ENCODE measurements at places on chromosomes 11 and 22.

GRCh38 chr22:42649246-42650099, at the start of gene CYB5R3:
Gene CYB5R3, minus strand, starts transcription at chr22:42649392. Its CDS starts 77 bp downstream, at chr22:42649315.
- peak; percentile 88 for DNase-seq

DNA sequence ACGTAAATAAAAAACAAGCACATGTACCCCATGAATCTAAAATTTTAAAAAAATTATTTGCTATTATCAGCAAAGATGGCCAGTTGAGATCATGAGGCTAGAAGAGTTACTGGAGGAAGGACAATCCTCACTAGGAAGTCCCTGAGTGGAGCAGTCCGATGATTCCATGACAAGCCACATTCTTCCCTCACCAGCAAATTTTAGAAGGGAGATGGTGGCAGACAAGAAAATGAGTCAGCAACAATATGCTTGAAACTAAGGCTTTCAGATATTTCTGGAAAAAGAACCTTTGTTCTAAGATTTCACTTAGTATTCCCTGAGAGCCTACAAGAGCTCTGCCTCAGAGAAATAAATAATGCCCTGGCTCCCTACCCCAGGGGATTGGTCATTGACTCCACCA, 34.9 kb downstream of the P4HA3 start:
- no peak for DNase-seq

- DNase-seq = no peak
Measured at GRCh38 chr22:41021061-41021612, 70.0 kb downstream of the RBX1 start.

DNA sequence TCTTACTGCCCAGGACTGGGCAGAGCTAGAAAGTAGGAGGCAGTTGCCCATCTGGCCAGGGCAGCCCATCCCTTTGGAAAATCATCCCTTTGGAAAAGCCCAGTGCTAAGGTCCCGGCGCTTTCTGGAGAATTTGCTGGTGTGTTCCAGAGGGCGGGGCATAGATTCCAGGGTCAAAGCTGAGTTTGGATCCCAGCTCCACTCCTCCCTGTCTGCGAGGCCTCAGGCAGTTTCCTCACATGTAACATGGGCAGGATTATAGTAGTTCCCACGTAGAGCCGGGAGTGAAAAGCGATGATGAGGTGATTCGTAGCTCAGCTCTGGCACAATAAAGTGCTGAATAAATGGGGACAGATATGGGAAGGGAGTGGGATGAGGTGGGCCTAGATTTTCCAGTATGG, 31.4 kb upstream of the LRRC10B start:
- no peak for DNase-seq

GRCh38 chr11:70105755-70106571, 27.8 kb downstream of the ANO1 start:
- no peak for DNase-seq

- DNase-seq = no peak
Measured at GRCh38 chr11:128216198-128216597, 371.2 kb downstream of the ETS1 start.

- DNase-seq = no peak
Measured at GRCh38 chr22:24068377-24068680, 57.2 kb downstream of the CABIN1 start.

DNA sequence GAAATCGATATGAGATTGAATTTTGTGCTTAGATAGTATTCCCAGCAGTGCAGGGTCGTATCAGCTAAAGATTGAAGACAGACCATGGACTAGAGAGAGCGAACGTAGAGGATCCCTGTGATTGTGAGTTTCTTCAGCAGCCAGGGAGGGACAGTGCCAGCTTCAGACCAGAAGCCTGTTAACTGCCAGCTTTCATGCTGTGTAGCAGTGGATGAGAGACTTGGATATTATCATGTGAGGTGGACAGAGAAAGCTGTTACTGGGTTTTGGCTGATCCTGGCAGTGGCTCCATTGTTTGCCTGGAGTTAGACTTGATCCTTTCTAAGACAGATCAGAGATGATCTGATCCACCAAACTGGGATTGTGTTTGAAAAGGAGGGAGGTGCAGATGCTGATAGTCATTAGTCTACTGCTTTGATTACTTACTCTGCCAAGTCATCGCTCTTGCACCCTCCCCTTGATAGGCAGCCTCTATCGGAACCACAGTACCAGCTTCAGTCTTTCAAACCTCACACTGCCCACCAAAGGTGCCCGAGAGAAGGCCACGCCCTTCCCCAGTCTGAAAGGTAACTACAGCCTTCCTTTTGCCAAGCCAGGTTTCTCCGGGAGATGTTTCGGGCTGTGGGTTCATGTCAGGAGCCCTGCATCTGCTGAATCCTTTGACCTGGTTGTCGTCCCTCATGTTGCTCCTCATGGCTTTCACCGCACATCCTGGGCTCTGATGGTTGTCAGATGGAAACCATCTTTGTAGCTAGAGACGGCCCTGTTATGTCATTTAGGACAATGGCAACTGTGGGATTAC, 16.2 kb downstream of the MADD start:
- no peak for DNase-seq

- peak; percentile 72 for DNase-seq
Measured at GRCh38 chr11:67468056-67468455, 995 bp downstream of the TMEM134 start.

DNA sequence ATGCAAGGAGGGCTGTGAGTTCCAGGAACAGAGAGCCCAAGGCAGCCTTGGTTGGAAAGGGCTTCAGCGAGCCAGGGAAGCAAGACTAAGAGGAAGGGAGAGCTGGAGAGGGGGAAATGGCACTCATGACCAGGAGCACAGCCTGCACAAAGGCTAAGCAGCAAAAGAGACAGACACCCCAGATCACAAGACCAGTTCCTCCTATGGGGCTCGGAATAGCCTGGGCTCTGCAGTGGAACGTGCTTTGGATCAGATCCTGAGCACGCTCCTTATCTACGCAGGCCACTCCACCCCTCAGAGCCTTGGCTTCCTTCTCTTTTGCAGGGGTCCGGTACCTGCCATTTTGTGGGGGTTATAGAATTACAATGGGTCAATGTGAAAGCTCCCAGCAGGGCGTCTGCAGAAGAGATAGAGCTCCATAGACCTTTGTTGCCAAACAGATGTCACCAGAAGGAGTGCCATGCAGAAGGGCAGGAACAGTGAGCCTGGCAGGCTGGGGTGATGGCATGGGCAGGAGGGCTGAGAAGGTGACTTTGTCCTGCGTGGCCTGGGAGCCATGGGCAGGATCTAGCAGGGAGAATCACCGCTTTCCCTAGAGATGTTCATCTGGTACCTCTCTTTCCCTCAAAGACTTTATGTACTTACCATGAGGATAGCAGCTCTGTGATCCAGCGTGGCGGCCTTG, 33.8 kb downstream of the ZC3H7B start:
- DNase-seq = no peak

- DNase-seq = peak; percentile 14
Measured at GRCh38 chr11:2089536-2090165, 49.5 kb downstream of the IGF2 start.

- peak; percentile 8 for DNase-seq
Measured at GRCh38 chr22:49735411-49735900, 92.2 kb downstream of the BRD1 start.

GRCh38 chr11:1225386-1226225, 2.7 kb downstream of the MUC5B start:
- DNase-seq = no peak

- no peak for DNase-seq
Measured at GRCh38 chr11:129950101-129951091, 52.2 kb downstream of the PRDM10 start.

GRCh38 chr11:6251120-6251733, 8.4 kb upstream of the CCKBR start:
- DNase-seq = peak; percentile 49

DNA sequence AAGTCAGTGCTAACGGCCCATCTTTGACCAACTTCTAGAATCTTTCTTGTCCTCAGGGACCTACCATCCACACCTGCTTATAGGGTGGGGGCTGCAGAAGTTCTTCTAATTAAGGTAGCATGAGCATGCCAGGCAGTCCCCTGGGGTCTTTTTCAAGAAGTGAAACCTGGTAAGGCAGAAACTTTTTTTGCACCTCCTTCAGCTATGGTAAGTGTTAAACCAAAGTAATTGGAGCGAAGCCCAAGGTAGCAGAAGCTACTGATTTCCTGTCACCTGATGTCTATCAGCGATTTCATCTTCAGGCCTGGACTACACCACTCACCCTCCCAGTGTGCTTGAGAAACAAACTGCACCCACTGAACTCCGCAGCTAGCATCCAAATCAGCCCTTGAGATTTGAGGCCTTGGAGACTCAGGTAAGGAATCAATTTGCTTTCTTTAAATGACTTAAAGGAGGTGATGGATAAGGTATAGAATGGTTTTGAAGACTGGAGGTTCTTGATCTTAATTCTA, at the start of gene MS4A1:
Gene MS4A1, plus strand, starts transcription at position 317 of the 512 bp plus-strand sequence. CDS start 6,528 bp downstream, outside the sequence.
- DNase-seq = no peak

DNA sequence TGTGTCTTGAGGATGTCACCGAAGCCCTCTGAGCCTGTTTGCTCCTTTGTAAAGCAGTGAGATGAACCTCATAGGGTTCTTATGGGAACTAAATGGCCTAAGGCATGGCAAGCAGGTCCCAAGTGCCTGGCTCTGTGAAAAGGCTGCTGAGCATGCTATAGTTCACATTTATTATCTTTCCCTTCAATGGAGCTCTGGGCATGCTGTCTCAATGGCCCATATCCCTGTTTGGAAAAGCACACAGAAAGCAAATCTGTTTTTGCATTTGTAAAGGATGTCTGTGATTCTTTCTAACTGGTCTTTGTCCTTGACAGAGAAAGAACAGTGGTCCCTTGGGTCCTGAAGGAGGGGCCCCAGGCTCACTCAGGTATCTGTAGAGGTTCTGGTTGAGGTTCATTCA, 26.4 kb downstream of the RTCB start:
- DNase-seq = no peak

GRCh38 chr11:2741006-2741376, 41.2 kb upstream of the KCNQ1OT1 start:
- DNase-seq = no peak

DNA sequence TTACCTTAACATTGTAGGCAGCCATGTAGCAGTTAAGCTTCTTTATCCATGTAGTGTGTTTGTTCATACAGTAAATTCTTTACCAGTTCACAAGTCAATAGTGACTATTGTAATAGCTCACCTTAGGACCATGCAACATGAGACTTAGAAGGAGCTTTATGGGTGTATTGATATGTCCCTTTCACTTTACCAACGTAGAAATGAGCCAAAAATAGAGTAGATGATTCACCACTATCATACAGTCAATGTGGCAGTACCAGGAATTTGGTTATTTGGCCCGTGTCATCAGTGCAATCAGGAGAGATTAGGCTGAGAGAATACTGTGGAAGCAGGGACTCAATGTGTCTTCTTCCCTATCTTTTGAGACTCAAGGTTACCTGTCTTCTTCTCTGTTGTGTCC, 4.7 kb downstream of the ZDHHC13 start:
- DNase-seq = no peak

- no peak for DNase-seq
Measured at GRCh38 chr11:81420668-81421250, 1312.9 kb downstream of the FAM181B start.

DNA sequence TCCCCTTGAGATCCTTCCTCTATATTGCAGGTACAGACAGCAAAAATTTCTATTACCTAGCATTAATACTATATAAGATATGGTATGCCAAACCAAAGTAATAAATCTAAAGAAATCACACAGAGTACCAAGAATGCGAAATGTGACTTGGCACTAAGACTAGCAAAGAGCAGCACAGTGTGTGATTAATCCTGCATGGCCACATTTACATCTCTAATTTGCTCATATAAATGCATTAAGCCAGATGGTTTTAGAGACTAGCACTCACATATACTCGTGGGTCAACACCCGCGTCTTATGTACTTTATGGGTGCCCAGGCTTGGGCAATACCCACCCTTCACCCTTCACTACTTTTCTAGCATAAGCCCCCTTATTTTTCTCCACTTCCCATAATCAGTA, 213.2 kb downstream of the TTC28 start:
- no peak for DNase-seq

DNA sequence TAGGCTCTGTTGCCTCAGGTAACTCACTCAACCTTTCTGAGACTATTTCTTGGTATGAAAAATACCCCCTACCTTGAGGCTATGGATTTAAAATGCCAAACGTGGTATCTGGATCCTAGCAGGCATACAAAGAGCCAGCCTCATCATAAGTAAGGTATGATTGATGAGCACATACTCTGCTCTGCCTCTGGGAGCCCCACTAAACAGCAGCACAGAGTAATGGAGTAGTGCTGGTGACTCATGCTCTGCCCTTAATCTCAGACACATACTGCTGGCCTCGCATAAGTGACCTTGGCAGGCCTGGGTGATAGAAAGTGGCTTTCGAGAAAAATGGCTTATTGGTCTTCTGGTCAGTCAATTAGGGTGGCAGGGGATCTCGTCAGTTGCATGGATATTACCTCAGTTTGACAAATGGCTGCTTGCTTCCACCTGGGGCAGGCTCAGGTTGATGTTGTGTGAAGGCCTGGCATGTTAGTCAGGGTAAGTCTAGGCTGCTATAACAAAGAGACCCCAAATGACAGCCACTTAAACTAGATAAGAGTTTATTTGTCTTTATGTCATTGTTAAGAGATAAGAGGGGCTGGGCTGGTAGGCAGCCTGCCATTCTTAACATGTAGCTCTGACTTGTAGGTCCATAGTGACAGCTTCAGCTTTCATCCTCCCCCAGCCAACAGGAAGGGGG, 15.2 kb upstream of the SLC6A5 start:
- DNase-seq = no peak

DNA sequence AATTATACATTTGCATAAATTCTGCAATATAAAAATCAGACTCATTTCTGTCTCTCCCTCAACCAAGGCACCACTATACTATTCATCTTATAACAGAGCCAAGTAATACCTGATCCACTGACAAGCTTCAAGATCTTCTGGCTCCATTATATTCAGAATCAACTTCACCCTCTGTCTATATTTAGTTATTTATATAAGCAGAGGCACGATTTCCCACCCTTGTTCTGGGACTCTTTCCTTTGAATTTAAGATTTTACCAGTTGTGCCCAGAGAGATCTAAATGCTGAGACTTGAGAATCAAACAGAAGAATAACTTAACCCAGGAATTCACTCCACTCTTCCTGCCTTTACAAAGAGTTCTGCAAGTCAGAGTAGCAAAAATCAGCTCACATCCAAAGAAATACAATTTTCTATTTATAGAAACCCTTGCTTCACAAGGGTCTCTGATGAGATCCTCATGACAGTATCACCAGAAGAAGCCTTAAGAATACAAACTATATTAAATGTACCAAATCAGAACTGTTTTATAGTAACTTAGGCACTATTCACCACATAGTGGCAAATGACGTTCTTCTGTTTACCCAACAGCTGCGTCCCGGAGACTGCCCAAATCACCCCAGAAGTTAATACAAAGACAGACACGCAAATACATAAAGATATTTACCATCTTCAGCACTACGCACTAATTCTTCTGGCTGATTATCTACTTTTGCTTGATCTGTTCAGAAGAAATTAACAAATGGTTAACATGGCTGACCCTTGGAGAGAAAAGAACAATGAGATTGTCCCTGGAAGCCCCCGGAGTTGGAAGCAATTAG, 32.3 kb upstream of the CCDC89 start:
- DNase-seq = no peak

GRCh38 chr11:111941963-111942362, 4.8 kb downstream of the DIXDC1 start:
- DNase-seq = no peak

- no peak for DNase-seq
Measured at GRCh38 chr11:12091956-12092558, 18.3 kb upstream of the MICAL2 start.

GRCh38 chr22:25014896-25015755, 62.6 kb downstream of the KIAA1671 start:
- no peak for DNase-seq

Data from LoVo (cell line).